ENCODE measurements at places on chromosomes 7 and 10.

- no peak for DNase-seq
Observed at GRCh38 chr7:141325275-141325674, 225.9 kb upstream of the AGK start.

DNA sequence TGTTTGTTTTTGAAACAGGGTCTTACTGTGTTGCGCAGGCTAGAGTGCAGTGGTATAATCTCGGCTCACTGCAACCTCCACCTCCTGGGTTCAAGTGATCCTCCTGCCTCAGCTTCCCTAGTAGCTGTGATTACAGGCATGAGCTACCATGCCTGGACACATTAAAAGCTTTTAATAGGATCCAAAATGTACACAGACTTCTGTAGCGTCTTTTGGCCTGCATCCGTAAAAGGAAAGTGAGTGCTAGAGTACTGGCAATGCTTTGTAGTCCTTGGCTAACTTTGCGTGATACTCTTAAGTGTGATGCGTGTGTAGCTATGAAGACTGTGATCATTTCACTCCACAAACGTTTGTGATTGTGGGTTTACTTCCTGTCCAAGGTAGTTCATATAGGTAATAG, 13.3 kb downstream of the ZRANB1 start:
- no peak for DNase-seq

- DNase-seq = no peak
Observed at GRCh38 chr7:132458729-132459128, 117.5 kb downstream of the PLXNA4 start.

DNA sequence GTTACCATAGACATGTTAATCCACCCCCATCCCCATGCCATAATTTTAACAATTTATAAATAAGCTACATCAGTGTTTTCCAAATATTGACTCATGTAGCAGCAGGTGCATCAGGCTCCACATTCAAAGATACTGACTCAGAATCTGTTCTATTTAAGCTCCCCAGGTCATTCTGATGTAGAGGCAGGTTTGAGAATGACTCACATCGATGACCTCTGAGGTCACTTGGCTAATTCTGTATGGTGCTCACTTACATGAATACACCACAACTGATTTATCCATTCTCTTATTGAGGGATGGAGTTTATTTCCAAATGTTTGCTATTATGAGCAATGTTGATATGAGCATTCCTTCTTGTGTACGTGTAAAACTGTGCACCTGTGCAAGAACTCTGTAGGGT, 1159.0 kb downstream of the TYW1 start:
- no peak for DNase-seq

- DNase-seq = peak; percentile 47
Observed at GRCh38 chr7:79272066-79272669, 181.3 kb downstream of the MAGI2 start.

- DNase-seq = no peak
Observed at GRCh38 chr7:74526780-74527179, 73.1 kb downstream of the GTF2IRD1 start.

DNA sequence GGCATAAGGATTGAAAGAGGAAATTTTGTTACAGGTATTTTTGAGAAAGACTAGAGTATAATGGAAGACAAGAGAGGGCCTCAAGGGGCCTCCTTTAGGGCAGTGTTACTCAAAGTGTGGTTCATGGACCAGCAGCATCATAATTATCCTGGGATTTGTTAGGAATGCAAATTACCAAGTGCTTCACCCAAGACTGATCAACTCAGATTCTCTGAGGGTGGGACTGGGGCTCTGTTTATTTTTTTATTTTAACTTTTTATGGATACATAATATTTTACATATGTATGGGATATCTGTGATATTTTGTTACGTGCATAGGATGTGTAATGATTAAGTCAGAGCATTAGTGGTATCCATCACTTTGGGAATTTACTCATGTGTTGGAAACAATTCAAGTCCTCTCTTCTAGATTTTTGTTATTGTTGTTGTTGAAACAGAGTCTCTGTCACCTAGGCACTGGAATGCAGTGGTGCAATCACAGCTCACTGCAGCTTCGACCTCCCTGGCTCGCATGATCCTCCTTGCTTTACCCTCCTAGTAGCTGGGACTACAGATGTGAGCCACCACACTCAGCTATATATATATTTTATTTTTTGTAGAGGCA, 2.2 kb upstream of the KCTD7 start:
- DNase-seq = no peak

- DNase-seq = peak; percentile 41
Observed at GRCh38 chr10:70405037-70405824, 1.3 kb downstream of the EIF4EBP2 start.

DNA sequence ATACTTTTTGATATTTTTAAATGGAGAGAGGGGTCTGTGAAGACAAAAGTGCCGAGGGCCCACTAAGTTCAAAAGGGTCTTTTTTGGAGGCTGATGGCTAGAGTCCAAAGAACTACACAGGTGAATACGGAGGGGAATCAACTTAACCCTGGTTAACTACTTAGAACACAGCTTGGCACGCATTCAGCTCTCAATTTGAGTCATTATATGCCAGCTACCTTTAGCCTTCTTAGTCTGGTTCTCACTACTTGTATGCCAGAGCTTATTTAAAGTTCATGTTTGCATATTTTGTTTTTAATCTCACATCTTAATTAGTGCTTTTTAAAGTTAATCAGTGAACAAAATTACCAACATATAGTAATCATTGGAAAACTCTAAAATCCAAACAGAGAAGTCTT, 80.8 kb downstream of the VWDE start:
- no peak for DNase-seq

All from iPS-NIHi11 (cell line).